ENCODE measurements at places on chromosomes 5 and 9.

GRCh38 chr5:124655921-124656511 lies 90.4 kb downstream of the ZNF608 start:
- DNase-seq: peak; percentile 58

- no peak for DNase-seq
Measured at GRCh38 chr5:6408627-6409446, 30.5 kb upstream of the MED10 start.

DNA sequence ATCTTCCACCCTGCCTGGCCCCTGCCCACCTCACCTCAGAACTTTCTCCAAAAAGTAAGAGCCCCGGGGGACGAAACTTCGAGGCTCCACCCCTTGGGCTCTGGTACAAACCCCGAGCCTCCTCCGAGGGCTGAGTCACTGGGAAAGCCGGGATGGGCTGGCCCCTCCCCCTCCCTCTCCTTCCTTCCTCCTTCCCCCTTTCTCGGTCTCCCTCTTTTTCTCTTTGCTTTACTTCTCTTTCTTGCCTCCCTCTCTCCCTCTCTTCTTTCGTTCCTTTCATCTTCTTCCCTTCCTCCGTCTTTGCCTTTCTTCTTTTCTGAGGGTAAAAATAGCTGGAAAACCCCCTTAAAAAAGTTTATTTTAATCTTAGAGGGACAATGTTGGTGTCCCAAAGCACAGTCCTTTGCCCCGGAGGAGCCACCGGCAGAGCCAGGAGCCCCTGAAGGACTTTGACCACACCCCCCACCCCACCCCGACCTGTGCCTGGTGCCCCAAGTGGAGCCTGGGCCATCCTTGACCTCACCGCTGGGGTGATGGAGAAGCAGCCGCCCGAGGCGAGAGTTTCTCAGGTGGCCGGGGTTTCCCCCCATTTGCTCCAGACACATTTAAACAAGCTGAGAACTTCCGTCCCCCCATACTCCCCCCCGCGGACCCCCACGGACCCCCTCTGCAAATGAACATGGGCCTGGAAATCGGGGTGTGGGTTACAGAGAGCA lies 5.7 kb upstream of the NOTCH1 start:
- DNase-seq: peak; percentile 42

DNA sequence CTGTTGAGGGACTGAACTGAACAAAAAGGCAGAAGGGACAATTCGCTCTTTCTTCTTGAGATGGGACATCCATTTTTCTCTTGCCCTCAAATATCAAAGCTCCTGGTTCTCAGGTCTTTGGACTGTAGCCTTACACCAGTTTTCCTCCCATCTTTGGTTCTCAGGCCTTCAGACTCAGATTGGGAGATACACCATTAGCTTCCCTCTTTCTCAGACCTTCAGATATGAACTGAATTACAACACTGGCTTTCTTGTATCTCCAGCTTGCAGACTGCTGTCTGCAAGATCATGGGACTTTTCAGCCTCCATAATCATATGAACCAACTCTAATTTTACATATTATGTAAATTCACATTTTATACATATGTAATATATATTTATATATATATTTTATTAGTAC lies 12.6 kb upstream of the CCNG1 start:
- DNase-seq: no peak

- no peak for DNase-seq
Measured at GRCh38 chr9:78210841-78211301, 25.0 kb upstream of the CEP78 start.

GRCh38 chr9:120931231-120932085 lies 4.9 kb upstream of the TRAF1 start:
- DNase-seq: peak; percentile 75

- no peak for DNase-seq
Measured at GRCh38 chr5:20604992-20605391, 617.0 kb upstream of the CDH18 start.

DNA sequence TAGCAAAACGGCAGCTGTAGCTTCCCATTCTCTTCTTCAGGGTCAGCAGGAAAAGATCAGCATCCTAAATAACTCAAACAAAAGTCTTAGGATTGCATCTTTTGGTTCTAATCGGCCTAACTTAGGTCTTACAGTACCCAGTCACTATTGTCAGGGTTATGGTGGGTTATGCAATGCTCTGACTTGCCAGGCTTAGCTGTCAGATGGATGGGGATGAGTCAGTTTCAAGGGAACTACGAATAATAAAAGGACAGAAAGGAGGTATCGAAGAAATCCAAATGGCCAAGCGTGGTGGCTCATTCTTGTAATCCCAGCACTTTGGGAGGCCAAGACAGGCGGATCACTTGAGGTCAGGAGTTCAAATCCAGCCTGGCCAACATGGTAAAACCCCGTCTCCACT lies 46.5 kb downstream of the PPP1R2B start:
- peak; percentile 68 for DNase-seq

GRCh38 chr9:109416135-109416706 lies 81.9 kb downstream of the PTPN3 start:
- DNase-seq: no peak

GRCh38 chr5:949815-950560 lies 57.3 kb downstream of the TRIP13 start:
- no peak for DNase-seq

GRCh38 chr5:170439223-170439943 lies 50.2 kb upstream of the KCNMB1 start:
- no peak for DNase-seq

DNA sequence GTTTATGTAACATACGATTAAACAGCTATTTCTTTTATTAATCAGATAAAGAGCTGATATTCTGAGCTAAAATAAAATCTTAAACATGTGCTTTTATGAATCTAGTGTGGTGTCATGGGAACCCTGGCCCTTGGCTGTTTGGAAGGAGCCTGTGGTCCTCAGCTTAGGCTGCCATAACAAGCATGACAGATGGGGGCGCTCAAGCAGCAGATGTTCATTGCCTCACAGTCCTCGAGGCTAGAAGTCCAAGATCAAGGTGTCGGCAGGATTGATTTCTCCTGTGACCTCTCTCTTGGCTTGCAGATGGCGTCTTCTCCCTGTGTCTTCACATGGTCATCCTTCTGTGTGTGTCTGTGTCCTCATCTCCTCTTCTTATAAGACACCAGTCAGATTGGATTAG lies 448.2 kb downstream of the GADD45G start:
- DNase-seq: no peak

DNA sequence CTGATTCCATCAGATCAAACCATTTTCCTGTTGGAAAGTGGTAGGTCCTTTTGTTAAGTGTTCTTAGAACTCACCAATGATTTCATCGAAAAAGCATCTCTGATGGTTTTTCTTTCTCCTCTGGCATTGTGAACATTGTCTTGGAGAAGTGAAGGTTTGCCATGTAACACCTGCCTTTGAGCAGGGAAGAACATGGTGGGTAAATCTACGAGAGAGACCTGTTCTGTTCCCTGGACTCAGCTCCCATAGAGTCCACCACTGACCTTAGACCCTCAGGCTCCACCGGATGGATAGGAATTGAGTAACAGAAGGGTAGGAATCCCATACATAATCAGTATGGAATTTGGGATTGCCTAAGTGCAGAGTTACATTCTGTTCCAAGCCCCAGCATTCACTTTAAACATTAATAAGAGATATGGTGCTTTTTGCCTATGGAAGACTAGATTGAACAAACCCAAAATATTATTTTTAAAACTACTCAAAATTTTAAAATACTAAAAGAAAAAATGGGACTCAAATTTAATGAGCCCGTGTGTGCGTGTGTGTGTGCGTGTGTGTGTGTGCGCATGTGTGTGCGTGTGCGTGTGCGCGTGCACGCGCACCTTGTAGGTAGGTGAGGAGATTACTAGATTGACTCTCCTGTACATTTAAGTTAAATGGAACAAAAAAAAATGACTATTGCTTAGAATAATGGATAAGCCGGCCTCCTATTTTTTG lies 92.0 kb downstream of the C9orf152 start:
- DNase-seq: no peak

GRCh38 chr5:171625646-171626045 lies 160.0 kb upstream of the SMIM23 start:
- no peak for DNase-seq

GRCh38 chr5:7577381-7577780 lies 181.4 kb downstream of the ADCY2 start:
- DNase-seq: no peak

GRCh38 chr5:19605846-19606407 lies 382.1 kb downstream of the CDH18 start:
- no peak for DNase-seq

GRCh38 chr9:97528529-97529230 lies 27.2 kb downstream of the TMOD1 start:
- no peak for DNase-seq
